ENCODE measurements at places on chromosomes 6 and 20.

DNA sequence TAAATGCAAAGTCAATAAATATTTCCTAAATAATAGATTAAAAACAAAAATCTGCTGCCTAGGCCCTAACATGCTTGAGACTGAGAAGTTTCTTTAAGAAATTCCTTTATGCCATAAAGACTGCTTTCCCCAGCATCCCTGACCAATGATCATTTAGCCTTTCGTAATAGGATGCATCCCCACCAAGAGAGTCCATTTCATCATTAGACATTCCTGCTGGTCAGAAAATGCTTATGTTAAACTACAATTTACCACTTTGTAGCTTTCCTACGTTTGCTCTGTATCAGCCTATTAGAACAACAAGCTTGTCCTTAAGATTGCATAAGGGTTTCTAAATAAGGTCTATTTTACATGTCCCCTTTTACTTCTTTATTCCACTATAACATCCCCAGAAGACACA is 59.8 kb upstream of the HSF2 start:
- no peak for DNase-seq

- DNase-seq: no peak
Measured at GRCh38 chr6:12709116-12709515, 7.5 kb upstream of the PHACTR1 start.

DNA sequence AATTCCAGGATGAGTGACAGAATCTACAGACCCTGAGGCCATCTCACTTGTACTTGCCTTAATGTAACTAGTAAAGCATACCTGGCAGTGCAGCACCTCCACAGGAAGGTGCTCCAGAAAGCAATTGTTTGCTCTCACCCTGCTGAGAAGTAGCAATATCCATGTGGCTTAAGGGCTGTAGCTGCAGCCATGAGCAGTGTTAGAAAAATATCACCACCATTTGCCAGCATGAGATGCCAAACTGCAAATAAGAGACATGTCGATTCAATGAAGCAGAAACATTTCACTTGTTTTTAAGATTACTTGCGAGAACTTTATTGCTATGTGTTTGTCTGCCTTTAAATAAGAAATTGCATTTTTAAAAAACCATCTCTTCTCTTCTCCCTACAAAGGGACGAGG is 151.5 kb downstream of the PRL start:
- no peak for DNase-seq

DNA sequence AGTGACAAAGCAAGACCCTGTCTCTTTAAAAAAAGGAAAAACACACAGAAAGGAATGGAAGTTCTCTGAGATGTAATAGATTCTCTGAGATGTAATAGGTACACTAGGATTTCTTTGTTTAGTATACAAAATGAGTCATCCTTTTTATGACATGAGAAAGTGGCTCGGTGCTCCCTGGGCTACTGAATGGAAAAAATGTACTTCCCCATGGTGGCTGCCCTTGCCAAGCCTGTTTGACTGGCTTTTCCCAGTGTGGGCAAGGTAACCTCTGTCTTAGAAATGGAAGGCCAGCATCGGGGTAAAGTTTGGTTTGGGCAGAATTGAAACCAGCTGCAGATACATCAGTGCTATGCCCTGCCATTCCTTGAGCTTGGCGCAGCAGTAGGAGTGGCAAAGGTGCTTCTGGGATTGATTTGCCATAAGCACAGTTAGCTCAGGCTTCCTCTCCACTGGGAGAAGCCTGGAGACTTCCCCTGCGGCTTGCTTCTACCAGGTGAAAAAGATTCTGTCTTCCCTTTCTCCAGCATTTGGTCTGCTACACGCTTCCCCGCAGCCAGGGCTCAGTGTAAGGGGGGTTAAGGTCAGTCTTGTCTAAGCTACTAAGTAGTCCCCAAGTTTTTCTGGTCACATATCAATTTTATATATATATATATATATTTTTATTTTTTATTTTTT is 24.5 kb downstream of the ARFGEF2 start:
- DNase-seq: no peak

- DNase-seq: no peak
Measured at GRCh38 chr6:160146454-160147145, 25.0 kb downstream of the SLC22A1 start.

DNA sequence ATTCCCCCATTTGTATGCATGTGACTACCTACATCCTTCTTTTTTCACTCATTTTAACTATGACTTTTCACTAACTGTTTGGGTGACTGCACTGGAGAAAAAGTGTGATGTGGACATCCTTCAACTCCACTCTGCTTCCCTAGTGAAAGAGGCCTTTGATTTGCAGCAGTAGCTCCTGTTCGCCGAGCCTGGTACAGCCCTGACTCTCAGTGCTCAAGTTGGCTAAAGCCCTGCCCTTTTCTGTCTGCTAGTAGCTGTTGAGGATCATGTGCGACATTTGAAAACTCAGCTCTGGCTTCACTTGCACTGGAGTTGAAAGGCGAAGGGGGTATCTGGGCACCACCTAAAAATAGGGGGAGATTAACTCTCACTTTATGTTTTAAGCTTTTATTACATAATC is 42.1 kb downstream of the DAAM2 start:
- DNase-seq: no peak

- no peak for DNase-seq
Measured at GRCh38 chr20:49742948-49743347, 29.3 kb upstream of the B4GALT5 start.

Measured in NCI-H460 (cell line).